ENCODE measurements at places on chromosomes 6 and 20. TPM values are rescaled to one million over a fixed set of nuclear protein-coding genes. Genes with fewer than 3 reads are reported as not detected.

The RIMS1 gene
- 0.93 TPM for total RNA-seq

The USP49 gene
- 2.9 TPM for total RNA-seq

The MATN4 gene
- not detected for total RNA-seq

The GABRR1 gene
- not detected for total RNA-seq

The ADGRF5 gene
- total RNA-seq: 2.0 TPM

The SLPI gene
- not detected for total RNA-seq

The NPEPL1 gene
- 19.4 TPM for total RNA-seq

The PNLDC1 gene
- not detected for total RNA-seq

The GLP1R gene
- total RNA-seq: not detected

The CNR1 gene
- 0.07 TPM for total RNA-seq

The GATA5 gene
- 0.40 TPM for total RNA-seq

The DSP gene
- 0.22 TPM for total RNA-seq

The PRRT1 gene
- 0.14 TPM for total RNA-seq

The GNMT gene
- not detected for total RNA-seq

The CGA gene
- total RNA-seq: not detected

The CRISP3 gene
- not detected for total RNA-seq

The MCM8 gene
- 20.2 TPM for total RNA-seq

The RAET1L gene
- not detected for total RNA-seq

The RPN2 gene
- total RNA-seq: 204 TPM

The PBOV1 gene
- not detected for total RNA-seq

The LY6G6D gene
- not detected for total RNA-seq

The BPIFB4 gene
- total RNA-seq: not detected

The RAB23 gene
- 20.5 TPM for total RNA-seq

The TFEB gene
- total RNA-seq: 1.7 TPM

The HCRTR2 gene
- not detected for total RNA-seq

The OLIG3 gene
- not detected for total RNA-seq

The CNBD2 gene
- 5.6 TPM for total RNA-seq

The RGS17 gene
- 4.8 TPM for total RNA-seq

The ENPP3 gene
- not detected for total RNA-seq

Measured in thoracic aorta endothelial cell (primary cell).